Calu3 (cell line): ENCODE measurements at places on chromosomes 6 and 20.

GRCh38 chr6:13796781-13797180 is 17.6 kb downstream of the MCUR1 start:
- no peak for DNase-seq

- DNase-seq: no peak
These were observed 191.4 kb upstream of the ADGRB3 start for GRCh38 chr6:68443704-68444103.

DNA sequence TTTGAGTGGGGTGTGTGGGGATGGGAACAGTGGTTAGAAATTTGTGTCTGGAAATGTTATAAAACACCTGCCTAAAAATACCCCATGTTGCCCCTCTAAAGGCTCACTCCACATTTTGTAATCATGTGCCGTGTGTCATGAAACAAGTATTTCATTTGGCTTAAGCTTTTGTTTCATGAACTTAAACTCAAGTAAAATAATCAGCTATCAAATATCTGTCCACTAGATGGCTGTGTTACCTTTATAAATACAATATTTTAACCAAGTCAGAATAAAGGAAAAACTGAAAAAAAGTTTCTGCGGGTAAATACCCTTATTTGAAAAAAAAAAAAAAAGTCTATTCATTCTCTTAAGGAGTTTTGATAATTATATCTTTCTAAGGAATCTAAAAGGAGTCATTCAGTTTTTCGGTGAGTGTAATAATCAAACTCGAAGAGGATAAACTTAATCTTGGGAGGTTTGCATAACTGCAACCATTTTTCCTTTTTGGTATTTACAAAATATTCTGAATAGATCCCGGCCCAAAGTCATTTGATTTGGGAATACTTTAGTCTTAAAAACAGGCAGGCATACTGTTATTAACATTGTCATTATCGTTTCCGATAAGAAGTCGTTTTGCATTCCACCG is 29.9 kb upstream of the MTRF1L start:
- no peak for DNase-seq

GRCh38 chr20:3687655-3688054 is 5.8 kb upstream of the ADAM33 start:
- no peak for DNase-seq

DNA sequence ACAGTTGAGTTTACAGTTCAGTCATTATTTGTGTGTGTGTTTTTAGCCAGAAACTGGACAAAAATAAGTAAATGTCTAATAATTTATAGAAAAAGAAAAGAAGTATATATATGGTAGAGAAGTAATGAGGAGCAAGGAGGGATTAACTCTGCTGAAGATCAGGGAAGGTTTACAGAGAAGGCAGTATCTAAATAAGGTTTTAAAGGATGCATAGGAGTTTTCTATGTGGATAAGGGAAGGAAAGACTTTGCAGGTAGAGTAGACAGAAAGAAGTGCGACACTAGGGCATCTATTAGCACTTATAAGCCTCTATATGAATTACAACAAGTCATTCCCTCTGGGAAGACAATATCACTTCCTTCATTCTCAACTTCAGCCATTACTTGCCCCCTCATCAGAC is 34.3 kb downstream of the ISM1 start:
- no peak for DNase-seq

DNA sequence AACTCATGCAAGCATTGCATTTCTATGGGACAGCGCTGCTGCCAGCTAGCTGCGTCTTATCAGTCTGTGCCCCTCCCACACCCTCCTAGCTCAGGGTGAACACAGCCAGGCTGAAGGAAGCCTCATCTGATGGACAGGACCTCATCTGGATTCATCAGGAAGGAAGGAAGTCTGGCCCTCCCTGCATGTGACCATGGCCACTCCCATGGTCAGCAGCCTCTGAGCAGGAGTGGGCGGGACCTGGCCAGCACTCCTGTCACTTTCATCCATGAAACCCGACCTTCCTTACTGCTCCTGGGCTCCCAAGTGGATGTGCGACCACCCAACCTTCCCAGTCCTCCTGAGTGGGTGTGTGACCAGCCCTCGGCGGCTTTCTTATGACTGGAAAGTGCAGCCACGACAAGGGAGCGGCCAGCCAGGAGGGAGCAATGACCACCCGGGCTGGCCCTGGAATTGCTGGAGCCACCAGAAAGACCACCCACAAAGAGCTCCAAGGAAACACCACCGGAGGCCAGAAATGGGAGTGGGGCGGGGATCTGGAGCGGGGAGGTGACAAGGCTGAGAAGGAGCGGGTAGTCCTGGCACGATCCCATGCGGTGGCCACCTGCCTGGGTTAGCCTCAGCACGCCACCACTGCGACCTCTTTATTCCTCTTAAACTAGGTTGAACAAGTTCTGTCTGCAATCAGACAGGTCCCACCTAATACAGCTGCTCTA is 241.2 kb downstream of the TTLL2 start:
- peak; percentile 50 for DNase-seq

DNA sequence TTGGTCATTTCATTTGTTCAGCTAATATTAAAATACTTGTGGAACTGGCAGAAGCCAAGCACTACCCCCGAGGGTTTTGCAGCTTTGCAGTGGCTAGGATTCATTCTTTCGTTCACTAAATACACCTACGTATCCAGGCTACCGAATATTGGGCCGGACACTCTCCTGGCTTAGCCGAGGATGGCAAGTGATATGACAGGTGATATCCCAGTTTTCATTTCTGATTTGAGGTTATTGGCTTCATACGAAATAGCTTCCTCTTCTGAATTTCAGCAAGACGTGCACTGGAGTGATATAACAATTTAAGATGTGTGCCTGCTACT is 536 bp upstream of the MTFR2 start:
- DNase-seq: no peak

- no peak for DNase-seq
These were observed 102.4 kb upstream of the CNR1 start for GRCh38 chr6:88268508-88268907.

DNA sequence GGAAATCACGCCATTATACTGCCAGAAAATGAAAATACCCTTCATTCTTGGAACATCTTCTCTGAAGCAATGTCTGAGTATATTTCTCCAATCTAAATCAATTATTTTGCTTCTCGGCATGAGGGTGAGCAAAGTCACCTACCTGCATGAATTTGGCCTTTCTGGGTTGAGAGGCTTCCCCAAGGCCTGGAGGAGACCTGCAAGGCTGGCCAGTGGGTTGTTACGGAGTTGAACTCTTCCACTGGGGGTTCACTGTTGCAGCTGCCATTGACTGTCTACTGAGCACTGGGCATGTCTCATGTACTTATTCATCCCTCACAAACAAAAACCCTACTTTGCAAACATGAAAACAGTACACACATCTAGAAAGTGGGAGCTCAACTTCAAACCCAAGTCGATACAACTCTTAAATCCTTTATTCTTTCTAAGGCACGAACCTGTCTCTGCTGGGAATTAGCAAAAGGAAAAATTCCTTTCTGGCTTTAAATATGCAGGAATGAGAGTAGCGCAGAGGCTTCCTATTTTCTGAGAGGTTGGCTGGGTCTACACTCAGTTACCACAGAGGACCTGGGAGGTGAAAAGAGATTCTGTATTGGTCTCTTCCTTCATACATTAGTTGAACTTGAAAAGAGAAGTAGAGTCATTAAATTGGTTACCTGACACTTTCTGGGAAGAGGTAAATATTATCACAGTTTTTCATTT is 87.6 kb upstream of the SGK1 start:
- DNase-seq: no peak

- no peak for DNase-seq
These were observed 45.8 kb downstream of the ANKRD60 start for GRCh38 chr20:58182521-58183140.

DNA sequence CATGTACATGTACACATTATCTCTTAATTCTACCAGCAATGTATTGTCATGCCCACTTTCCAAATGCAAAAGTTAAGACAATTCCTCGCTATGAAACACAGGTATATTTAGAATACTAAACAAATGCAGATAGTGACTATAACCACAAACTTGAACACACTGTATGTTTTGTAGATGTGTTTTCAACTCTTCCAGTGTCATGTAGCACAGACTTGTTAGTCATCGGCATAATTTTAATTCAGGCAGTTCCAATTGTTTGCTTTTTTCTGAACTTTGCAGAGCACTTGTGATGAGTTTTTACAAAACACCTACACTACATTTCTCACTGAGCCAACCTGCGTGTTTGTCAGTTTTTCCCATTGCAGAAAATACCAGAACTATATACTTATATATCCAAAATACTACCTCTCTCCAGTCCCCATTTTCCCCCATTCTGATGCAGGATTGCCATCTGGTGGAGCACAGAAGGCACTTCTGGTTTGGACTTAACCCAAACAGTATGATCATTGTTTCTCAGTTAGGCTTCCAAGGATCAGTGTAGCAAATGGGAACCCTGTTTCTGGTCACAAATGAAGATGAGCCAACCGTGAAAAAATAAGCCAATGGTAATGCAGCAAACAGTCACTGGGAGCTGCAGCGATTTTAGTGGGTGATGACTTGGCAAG is 143.4 kb downstream of the ADGRB3 start:
- peak; percentile 39 for DNase-seq

DNA sequence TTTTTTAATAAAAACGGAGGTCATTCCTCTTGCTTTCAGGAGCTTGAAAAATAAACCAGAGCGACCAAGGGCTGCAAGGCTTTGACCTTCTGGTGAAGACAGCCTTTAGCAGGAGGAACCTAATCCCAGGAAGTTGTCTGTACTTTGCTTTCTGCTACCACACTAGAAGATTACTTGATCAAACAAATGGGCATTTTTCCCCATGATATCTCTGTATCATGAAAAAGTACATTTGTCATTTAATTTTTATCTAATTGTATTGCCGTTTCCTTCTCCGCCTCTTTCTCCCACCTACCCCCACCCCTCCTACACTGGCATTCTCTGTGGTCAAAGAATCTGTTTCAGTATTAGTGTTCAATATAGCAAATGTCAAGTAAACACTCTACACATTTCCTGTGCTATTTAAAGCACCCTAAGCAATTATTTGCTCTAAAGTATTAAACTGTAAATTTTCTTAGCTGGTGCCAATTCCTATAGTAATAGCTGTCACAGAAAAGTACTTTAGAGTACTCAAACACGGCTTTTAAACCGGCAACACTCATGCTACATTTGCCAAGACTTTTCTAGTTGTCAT is 29.7 kb downstream of the ATXN1 start:
- no peak for DNase-seq

- no peak for DNase-seq
These were observed 98.3 kb downstream of the RAMACL start for GRCh38 chr6:166488076-166488685.

- no peak for DNase-seq
These were observed 313.5 kb downstream of the SLC35F1 start for GRCh38 chr6:118220429-118221128.

- DNase-seq: no peak
These were observed 71.8 kb downstream of the ALDH8A1 start for GRCh38 chr6:134878136-134878535.

DNA sequence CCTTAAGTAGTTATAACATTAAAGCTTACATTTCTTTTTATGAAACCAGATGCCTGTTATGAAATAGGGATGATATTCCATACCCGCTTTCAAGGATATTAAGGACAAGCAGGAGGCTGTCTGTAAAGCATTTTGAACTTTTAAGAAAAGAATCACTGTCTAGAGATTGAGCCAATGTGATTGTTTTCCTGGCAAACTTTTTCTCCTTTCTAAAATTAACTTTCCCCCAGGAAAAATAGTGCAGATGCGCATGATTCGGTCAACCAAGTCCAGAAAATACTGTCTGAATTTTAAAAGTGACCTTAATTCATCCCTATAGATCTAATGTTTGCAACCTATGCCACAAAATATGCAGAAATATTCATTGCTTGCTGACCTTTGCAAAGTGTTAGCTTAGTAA is 15.1 kb upstream of the DEK start:
- no peak for DNase-seq

DNA sequence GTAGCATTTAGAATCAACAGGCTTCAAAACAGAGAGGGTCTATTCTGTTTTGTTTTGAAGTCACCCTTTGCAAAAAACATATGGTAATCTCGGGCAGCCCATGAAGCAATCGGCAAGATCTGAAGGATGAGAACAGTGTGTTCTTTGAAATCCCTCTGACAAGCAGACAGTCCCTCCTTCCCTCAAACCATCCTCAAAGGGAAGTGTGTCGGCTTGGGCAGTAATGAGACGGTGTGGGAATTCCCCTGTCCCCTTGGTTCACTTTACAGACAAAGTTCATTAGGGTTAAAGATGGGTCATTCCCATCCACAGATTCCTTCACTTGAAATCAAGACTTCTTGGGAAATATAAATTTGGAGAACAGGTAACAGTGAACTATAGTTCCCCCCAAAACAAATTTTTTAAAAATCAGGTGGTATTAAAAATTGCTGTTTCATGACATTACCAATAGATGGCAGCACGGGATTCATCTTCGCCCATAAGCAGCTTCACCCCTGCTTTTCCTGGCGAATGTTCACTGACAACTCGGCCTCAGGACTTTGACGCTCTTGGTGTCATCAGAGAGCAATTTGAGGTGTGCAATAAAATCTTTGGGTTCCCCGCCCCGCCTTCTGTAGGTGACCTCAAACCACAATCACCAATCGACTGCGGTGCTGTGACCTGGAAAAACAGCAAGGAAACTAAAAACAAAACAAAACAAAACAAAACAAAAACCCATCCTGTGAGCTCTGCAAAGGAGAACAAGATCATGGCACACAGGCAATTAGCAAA is 159.3 kb upstream of the TNFAIP3 start:
- peak; percentile 32 for DNase-seq

GRCh38 chr6:10403385-10404106 is 11.3 kb downstream of the TFAP2A start:
- peak; percentile 47 for DNase-seq

GRCh38 chr6:140490081-140490480 is 1115.6 kb upstream of the CITED2 start:
- DNase-seq: no peak

GRCh38 chr6:43575105-43575771 is 600 bp downstream of the XPO5 start:
- peak; percentile 51 for DNase-seq

GRCh38 chr6:98932381-98932780 is 15.4 kb downstream of the FBXL4 start:
- no peak for DNase-seq

GRCh38 chr20:52905241-52905994 is 66.7 kb upstream of the TSHZ2 start:
- no peak for DNase-seq

- DNase-seq: no peak
These were observed 6.7 kb downstream of the CCR6 start for GRCh38 chr6:167129562-167129961.
